T-helper 9 cell (primary cell): ENCODE measurements at places on chromosomes 1 and 21.

GRCh38 chr21:14706712-14707510, 160.8 kb upstream of the SAMSN1 start:
- no peak for DNase-seq

DNA sequence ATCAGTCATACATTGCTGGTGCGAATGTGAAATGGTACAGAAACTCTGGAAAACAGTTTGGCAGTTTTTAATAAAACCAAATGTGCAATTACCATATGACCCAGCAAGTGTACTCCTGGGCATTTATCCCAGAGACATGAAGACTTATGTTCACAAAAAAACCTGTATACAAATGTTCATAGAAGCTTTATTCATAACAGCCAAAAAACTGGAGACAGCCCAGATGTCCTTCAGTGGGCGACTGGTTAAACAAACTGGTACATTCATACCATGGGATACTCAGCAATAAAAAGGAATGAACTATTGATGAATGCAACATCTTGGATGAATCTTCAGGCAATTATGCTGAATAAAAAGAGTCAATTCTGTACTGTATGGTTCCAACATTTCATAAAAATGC, 97.8 kb downstream of the DTL start:
- DNase-seq: no peak

- no peak for DNase-seq
Observed at GRCh38 chr21:42523941-42524340, 10.3 kb downstream of the SLC37A1 start.

GRCh38 chr1:32774950-32775634, 42.1 kb downstream of the YARS1 start:
- DNase-seq: no peak

- DNase-seq: no peak
Observed at GRCh38 chr21:38913120-38913892, 107.6 kb downstream of the ETS2 start.

DNA sequence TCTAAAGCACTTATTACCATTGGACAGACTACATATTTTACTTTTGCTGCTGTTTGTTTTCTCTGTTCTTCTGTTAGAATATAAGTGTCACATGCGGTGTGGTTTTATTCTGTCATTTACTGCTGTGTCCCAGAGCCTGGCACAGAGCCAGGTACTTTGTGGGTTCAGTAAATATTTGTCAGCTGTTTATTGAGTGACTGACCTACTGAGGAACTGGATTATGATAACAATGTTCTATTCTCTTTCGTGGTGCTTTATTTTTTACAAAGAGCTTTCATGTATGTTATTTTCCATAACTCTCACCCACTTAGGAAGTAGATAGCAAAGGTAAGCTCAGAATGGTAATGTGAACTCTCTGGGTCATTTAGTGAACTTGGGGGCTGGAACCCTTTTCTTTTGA, 118.8 kb downstream of the RWDD3 start:
- DNase-seq: no peak

DNA sequence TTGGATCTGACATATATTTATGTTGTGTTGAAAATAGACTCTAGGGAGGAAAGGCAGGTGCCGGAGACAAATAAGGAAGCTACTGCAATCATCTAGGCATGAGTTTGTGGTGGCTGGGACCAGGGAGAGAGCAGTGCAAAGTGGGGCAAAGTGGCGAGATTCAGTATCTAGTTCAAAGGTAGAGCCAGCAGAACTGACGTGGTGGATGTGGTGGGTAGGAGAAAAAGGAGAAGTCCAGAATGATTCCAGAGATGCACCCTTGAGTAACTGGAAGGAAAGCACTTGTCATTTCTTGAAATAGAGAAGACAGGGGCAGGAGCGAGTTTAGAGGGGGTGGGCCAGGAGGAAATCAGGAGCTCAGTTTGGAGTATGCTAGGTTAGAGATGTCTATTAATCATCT, 275.2 kb downstream of the KAZN start:
- no peak for DNase-seq

DNA sequence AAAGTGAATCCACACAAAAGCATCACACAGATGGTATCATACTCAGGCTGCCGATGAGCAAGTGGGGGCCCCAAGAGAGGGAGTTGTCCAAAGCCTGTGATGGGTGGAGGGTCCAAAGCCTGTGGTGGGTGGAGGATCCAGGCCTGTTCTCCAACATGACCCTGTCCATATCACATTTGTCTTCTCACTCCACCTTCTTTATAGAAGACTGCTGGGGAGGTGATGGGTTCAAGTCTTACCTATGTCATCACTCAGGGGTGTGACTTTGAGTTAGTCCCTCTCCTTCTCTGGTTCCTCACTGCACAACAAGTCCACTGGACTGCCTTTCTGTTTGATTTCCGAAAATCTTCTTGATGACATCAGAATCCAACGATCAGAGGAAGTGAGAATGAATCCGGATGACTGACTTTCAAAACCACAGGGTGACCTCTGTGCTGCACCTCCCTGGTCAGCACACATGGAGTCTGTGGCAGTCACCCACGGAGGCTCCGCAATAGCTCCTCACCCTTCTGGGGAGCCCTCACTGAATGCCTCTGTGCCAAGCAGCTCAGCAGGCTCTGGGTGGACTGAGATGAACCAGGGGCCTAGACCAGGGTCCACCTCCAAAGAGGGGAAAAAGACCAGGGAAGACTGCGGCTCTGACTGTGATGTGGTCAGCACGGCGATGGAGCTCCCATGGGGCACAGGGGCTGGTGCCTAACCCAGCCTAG, 166.8 kb downstream of the HIVEP3 start:
- no peak for DNase-seq

- DNase-seq: no peak
Observed at GRCh38 chr1:54559111-54559548, 11.1 kb downstream of the ACOT11 start.

DNA sequence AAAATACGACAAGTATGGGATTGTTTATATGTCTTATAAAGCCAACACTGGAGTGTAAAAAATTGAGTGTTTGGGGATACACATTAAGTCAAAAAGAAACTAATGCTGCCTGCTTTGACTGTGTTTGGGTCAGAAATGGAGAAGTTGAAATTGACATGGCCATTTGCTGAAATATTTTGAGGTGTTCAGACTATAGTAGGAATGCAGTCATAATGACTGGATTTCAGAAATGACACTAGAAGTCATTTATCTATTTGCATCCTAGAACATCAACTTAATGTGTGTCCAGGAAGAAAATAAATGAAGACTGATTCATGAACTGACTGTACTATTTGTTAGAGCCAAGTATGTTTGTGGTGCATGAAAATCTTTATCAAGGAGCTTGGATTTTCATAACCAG, 28.4 kb downstream of the RASAL2 start:
- no peak for DNase-seq

GRCh38 chr1:187042538-187042937, 213.8 kb downstream of the PLA2G4A start:
- DNase-seq: no peak

GRCh38 chr1:228490120-228491078, 3.2 kb downstream of the RNF187 start:
- DNase-seq: no peak

DNA sequence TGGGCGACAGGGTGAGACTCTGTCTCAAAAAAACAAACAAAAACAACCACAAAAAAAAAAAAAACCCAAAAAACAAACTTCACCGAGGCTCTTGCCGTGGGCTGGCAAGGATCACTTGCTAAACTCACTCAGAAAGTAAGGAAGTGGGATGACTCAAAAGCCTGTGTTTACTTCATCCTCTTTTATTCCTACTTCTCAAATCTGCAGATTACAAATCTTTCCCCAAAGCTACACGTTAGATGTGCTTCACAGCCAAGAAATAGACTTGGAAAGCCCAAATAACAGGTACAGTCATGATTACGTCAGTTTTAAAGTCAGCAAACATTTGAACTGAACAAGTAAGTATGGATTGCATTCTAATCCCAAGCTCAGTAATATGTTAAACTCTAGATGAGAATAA, 359.3 kb downstream of the ADGRL2 start:
- no peak for DNase-seq

GRCh38 chr1:220957233-220957605, 78.0 kb downstream of the HLX start:
- DNase-seq: no peak

- no peak for DNase-seq
Observed at GRCh38 chr1:110798691-110799256, 74.2 kb upstream of the CD53 start.

- no peak for DNase-seq
Observed at GRCh38 chr1:162094271-162094670, 24.8 kb downstream of the NOS1AP start.

DNA sequence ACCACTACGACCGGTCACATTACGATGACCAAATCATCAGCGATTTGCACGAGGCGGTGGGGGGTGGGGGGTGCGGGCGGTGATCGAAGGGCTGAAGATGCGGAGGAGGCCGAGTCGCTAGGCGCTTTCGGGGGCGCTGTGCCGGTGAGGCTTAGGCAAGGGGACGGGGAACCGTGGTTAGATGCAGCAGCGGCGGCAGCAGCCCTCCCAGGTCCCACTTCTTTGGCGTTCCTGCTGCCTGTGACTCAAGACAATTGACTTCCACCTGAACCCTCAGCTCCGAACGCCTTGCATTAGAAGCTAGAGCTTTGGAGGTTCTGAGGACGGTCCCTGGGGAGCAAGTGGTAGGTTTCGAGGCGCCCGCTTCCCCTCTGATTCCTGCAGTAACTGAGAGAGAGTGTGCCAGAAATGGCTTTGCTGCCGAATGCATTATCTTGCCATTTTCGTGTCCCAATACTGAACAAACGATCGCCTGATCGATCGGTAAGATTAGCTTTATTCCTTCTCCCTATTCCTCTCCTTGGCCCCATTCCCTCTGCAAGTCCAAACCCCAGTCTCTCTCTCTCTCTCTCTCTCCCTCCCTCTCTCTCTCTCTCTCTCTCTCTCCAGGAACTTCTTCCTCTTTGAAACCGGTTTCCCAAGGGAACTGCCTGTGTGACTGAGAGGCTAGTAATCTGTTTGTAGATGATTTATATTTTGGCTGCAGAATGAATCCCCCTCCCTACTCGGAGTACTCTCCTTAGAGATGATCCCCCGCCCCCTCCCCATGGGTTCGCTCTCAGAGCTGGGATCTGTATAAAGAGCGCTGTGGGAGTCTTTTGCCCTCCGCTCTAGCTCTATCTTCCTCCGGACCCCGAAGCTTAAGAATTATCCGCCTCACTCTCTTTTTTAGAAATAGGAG, 735 bp upstream of the BRINP3 start:
- no peak for DNase-seq

DNA sequence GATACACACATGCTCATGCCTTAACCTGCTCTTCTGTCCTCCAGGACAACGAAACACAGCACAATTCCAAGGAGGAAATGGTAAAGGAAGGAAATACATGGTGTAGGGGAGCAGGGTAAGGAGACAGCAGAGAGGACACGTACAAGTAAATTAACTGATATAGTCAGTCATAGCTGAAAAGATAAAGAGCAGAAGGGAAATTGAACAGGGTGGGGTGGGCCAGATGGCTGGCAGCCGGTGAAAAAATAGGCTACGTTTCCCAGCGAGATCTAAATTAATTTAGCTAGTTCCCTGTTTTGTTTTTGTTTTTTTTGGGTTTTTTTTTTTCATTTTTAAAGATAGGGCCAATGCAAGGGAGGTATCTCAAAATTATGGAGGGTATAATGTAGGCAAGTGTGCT, 109.2 kb downstream of the FAM78B start:
- DNase-seq: no peak

DNA sequence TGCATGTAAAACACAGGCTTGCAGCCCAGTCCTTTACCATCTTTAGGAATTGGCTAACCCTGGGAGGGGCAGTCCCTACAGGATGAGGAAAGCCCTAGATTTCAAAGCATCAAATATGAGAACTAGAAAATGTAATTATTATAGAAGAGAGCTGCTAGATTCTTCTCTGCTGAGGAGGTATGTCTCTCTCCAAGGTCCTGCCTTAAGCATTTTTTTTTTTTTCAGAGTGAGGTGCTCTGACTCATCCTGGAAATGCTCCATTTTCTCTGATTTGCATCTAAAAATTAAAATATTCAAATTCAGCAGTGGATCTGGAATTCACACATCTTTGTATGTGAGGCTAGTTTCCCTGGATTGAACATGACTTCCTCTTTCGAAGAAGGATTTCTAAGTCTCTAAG, 149.8 kb downstream of the ZNF648 start:
- no peak for DNase-seq

GRCh38 chr1:78145105-78145580, 99.4 kb downstream of the GIPC2 start:
- peak; percentile 10 for DNase-seq

DNA sequence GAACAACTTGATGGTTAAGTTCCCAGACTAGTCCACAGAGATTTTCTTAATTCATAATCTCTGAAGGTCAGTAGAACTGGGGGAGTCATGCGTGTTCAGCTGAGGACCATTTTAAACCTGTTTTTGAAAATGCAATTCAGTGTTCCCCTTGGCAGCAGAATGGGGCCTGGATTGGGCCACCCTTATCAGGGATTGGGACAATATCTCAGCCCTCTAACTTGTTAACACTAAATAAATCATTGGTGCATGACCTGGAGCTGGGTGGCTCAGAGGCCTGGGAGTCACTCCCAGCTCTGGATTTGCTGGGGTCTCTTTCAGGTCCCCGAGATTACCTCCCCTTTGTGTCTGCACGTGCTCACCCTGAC, 55.3 kb downstream of the MRPS6 start:
- DNase-seq: no peak

DNA sequence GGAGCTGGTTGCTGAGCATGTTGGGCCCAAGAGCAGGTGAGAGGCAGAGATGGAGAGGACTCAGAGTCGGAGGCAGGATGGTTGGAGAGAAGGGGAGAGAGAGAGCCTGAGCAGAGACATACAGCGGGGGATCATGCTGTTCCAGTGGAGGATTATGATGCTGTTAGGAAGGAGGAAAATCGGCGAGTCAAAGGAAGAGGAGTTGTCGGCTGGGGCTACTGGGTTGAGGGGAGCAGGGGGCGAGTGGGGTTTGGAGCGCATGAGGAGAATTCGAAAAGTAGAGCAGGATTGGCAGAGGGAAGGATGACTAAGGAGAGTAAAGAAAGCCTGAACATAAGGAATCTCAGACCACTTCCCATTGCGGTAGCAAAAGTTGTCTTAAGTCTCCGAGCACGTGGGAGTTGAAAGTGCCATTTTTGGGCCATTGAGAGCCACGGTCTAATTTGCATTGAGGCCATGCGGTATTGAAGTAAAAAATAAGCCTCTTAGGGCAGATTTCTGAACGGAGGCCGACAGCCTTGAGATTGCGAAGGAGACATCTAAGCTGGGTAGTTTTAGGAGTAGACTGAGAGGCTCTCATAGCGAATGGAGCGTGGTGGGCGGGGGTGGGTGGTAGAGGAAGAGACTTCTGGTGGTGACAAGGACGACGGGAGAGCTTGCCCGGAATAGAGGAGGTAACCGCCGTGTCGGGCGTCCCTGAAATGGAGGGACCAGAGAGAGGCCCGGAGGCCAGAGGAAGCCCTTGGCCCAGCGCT, 140.4 kb upstream of the ETV3 start:
- DNase-seq: no peak
